Muscle of leg (tissue), 16 donors: ENCODE measurements at places on chromosomes 1 and 21. TPM values are rescaled to one million over a fixed set of nuclear protein-coding genes. Genes with fewer than 3 reads are reported as not detected.

- DNase-seq: peak; percentile 72
These were observed 690.7 kb downstream of the ADGRL2 start for GRCh38 chr1:82491301-82492048.

DNA sequence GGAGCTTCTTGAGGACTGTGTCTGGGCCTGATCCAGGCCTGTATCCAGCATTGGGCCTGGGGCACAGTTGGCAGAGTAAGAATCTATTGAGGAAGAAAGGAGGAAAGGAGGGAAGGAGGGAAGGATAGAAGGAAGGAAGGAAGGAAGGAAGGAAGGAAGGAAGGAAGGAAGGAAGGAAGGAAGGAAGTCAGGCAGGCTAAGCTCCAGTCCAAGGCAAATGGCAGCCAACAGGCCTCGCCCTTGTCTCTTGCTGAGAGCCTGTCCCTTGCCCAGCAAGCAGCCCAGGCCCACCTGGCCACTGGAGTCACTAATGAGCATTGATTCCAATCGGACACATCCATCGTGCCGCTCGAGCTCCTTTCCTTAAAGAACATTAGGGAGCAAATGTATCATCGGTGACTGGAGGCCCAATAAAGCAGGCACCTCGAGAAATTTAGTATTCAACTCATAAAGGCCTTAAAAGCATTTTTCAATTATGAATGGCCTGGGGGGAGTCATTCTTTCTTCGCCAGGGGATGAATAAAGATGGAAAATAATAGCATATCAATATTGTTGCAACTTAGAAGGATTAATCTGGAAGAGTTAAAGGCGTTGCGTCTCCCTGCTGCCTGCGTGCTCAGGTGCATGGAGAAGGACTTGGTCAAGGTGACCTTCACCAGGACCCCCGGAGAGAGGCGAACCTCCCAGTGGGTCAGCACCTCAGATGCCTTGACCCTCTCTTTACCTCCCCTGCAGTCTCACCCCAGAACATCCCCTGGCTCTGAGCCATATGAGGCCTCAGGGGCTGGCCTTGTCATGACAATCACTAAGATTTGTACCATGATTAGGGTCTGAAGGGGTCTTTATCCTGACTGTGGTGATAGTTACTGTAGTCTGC lies 144.5 kb upstream of the RUNX3 start:
- DNase-seq: no peak

DNA sequence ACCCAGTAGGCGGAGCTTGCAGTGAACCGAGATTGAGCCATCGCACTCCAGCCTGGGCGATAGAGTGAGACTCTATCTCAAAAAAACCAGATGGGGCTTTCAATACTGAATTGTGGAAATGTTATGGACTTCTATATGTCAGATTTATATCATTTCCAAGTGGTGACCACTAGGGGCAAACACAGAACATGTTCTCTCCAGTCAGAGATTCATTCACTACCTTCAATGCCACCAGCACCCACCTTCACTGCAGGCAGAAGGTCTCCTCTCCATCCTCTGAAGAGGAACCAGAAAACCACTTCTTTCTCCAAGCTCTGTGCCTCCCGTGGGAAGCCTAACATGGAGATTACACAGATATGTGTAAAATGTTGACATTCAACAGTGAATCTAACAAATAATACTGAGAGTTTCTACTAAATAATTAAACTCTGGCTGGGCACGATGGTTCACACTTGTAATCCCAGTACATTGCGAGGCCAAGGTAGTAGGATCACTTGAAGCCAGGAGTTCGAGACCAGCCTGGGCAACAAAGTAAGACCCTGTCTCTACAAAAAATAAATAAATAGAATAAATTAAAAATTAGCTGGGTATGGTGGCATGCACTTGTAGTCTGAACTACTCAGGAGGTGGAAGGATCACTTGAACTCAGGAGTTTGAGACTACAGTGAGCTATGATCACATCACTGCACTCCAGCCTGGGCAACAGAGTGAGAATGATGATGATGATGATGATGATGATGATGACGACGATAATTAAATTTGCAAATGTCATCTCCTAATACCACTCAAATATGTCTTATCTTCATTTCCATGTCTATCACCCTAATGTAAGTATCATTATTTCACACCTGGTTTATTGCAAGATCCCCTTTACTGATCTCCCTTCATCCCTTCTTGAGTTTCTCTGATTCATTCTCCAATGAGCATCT lies 151.1 kb downstream of the ZNF281 start:
- DNase-seq: no peak

DNA sequence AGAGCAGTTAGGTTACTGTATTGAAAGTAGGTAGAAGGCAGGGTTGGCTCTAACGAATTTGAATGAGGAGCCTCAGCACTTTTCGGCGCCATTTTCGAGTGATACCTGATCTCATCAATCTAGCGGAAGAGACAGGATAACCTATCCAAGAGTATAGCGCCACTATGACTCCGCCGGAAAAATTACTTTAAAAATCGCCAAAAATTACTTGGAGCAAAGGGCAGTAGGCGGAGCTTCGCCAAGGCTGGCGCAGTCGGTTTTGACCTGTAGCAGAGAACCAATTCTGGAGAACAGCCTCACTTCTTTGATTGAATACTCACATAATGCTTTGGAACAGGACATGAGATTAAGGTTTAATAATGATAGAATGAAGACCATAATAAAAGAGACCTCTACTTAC lies 25.6 kb downstream of the EFCAB7 start:
- no peak for DNase-seq

DNA sequence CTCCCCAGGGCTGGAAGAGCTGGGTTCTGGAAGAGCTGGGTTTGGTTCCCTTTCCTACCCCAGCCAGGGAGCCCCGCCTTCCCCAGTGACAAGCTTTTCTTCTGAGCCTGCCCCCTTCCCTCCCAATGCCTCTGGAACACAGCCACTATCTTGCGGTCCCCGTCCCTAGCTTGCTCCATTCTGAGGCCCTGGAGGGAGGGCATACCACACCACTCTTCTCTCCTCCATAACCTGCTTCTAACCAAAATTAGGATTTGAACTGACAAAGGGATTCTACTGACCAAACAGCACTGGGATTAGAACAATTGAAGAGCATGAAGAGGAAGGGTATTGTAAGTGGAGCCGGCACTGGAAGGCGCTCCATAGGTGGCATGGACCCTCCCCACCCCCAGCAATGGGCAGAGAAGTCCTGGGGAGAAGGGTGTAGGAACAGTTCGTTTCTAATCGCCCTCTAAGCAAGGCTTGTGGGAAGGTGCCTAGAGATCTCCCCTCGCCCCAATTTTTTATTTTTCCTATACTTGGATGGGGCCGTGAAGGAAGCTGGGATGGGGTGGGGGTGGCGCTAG lies 690 bp downstream of the C1orf216 start:
- peak; percentile 74 for DNase-seq

GRCh38 chr1:97925151-97925550 lies 4.3 kb upstream of the DPYD start:
- no peak for DNase-seq

DNA sequence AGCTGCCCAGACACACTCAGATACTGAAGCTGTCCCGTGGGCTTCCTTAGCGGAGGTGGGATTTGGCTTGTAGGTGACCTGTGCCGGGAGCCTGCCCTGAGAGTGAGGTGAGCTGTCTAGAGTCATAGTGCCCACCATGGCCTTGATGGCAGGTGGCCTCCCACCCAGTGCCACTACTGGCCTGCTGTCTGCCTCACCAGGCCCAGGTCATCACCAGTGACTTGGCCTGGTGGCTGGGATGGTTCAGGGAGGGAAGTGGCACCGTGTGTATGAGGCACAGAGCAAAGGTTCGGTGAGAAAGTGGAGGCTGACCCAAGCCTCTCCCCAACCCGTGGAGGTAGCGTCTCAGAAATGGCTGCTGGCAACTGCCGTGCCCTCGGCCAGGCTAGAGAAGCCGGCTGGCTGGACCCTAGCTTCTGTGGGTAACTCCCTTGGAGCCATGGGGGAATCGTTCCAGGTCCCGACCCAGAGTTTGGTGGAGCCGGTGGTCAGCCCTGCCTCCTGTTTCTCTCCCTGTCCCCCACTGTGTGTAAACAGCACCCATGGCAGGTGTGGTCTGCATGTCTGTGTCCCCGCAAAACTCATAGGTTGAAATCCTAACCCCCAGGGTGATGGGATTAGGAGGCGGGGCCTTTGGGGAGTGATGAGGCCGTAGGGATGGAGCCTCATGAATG lies 155.4 kb upstream of the C1orf174 start:
- DNase-seq: no peak

- DNase-seq: no peak
These were observed 24.0 kb downstream of the TMEM53 start for GRCh38 chr1:44650159-44650831.

- DNase-seq: peak; percentile 69
These were observed 165.8 kb upstream of the EDN2 start for GRCh38 chr1:41650028-41650880.

DNA sequence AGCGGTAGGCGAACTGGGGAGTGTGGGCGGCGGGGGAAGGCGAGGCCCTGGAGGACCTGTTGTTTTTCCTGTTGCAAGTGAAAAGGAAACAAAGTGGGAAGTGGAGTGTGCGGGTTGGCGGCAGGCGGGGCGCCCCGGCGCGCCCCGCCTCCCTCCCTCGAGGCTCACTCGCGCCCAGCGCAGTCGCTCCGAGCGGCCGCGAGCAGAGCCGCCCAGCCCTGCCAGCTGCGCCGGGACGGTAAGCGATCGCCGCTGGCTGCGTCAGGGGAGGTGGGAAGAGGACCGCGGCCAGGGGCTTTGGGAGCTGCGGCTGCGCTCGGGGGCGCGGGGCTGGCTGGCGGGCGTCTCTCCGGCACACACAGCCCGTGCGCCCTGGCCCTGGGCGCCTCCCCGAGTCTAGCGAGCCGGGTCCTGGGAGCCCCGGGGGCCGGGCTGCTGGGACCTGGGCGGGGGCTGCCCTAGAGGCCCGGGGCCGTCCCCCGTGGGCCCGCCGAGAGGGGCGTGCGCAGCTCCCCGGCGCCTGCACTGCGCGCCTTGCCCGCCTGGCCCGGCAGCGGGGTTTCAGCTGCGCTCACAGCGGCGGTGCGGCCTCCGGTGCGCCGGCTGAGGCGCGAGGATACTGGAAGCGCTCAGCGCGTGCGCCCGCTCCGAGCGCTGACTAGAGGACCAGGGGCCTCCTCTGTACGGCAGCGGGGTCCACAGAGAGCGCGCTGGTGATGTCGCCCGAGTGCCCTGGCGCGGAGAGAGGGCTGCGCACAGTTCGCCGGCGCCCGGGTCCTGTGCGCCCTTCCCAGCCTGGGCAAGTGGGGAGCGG lies at the start of gene PIK3CD:
Gene PIK3CD, plus strand, starts transcription at position 167 of the 814 bp plus-strand sequence. CDS start 58,725 bp downstream, outside the sequence.
- DNase-seq: peak; percentile 44

- DNase-seq: peak; percentile 31
These were observed 918.8 kb upstream of the TMPRSS15 start for GRCh38 chr21:19322360-19322759.

DNA sequence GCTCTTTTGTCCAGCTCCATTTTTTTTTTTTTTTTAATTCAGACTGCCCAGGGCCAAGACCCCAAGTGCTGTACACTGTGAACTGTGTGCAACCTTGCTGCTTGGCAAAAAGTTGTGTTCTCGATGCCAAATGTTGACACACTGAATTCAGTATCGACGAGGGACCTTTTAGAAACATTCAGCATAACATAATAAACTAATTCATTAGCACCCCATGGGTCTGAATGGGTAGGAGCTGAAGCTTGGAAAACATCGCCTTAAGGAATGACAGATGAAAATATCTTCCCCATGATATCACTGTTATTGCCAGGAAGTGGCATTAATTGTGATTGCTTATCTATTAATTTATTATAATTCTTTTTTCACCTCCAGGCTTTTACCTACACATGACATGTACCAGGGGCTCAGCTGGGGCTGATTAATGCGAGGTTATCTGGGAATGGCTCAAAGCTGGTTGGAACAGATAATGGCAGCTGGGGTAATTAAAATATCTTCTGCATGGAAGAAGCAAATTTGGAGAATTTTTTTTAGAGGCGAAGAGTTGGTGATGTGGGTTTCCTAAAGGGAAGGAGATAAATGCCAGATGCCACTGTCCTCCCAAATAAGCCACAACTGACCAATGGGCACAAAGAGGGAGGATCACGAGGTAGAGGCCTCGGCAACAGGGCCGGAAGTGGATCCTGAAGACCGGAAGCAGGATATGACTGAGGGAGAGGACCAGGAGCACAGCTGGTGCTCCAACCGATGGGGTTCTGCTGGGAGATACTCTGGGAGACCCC lies 169.3 kb downstream of the GRIK3 start:
- DNase-seq: no peak

GRCh38 chr1:54968551-54968950 lies 11.9 kb upstream of the TMEM61 start:
- DNase-seq: no peak

DNA sequence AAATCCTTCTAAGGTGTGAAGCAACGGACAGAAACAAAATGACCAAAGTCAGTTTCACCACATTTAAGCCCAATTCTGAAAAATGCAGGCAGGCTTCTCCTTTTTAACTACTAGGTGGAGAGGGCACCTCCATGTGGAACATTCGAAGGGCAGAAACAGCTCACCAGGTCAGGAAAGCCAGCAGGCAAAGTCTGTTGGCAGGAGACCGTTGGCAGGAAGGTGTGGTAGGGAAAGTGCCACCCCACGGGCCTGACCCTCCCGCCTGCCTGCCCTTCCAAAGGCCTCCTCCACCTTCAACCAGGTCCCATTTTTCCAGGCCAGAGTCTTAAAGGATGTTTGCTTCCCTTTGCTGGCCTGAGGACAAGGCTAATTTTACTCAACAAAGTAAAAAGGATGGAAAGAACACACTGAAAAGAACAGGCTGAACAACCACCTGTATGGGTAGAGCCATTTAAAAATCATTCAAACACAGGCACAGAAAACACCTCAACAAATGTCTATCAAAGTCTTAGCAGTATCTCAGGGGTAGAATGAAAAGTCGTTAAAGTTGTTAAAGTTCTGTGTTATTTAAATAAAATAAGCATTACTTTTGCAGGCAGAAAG lies 26.4 kb downstream of the CAPZB start:
- no peak for DNase-seq

DNA sequence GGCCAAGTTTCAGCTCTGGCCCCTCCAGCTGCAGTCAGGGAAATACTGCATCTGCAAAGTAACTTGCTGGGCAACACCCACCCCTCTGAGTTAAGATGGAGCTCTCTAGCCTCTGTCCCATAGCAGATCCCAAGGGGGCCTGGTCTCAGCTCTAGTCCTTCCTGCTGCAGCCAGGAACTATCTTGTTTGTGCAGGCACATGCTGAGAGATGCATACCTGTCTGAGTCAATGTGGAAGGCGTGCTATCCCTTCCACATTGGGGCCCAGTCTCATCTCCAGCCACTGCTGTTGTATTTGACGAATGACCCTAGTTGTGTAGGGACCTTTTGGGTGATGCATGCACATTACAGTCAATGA lies 76.4 kb downstream of the CTH start:
- no peak for DNase-seq

- DNase-seq: no peak
These were observed 5.8 kb upstream of the NR5A2 start for GRCh38 chr1:200021577-200022238.

- no peak for DNase-seq
These were observed 26.1 kb downstream of the NHLH2 start for GRCh38 chr1:115814685-115815398.

Gene LINGO4
- polyA plus RNA-seq: 0.16 TPM

Gene CSF3R
- polyA plus RNA-seq: 3.7 TPM

Gene ARTN
- polyA plus RNA-seq: 0.87 TPM

Gene RGS4
- polyA plus RNA-seq: 3.0 TPM

Gene CDCA8
- 10.8 TPM for polyA plus RNA-seq

Gene RNF186
- not detected for polyA plus RNA-seq

Gene TRIM67
- polyA plus RNA-seq: 0.05 TPM

Gene NCF2
- 5.0 TPM for polyA plus RNA-seq

Gene LCE3D
- not detected for polyA plus RNA-seq

Gene LCE1C
- not detected for polyA plus RNA-seq

Gene ROR1
- polyA plus RNA-seq: 22.4 TPM
